ENCODE measurements at places on chromosomes 16 and 17.

DNA sequence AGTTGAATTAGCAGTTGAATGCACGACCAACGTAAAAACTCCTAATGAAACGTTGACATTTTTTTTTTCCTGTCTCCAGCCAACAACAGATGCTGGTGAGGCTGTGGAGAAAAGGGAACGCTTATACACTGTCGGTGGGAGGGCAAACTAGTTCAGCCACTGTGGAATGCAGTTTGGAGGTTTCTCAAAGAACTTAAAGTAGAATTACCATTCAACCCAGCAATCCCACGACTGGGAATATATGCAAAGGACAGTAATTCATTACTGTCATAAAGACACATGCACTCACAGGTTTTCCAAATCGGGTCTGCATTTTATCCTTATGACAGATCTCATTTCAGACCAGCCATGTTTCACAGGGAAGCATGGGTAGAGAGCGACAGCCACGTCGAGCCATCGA is 3.5 kb upstream of the WFDC1 start:
- DNase-seq = no peak

GRCh38 chr16:11673091-11674000 is 5.1 kb downstream of the SNN start:
- no peak for DNase-seq

DNA sequence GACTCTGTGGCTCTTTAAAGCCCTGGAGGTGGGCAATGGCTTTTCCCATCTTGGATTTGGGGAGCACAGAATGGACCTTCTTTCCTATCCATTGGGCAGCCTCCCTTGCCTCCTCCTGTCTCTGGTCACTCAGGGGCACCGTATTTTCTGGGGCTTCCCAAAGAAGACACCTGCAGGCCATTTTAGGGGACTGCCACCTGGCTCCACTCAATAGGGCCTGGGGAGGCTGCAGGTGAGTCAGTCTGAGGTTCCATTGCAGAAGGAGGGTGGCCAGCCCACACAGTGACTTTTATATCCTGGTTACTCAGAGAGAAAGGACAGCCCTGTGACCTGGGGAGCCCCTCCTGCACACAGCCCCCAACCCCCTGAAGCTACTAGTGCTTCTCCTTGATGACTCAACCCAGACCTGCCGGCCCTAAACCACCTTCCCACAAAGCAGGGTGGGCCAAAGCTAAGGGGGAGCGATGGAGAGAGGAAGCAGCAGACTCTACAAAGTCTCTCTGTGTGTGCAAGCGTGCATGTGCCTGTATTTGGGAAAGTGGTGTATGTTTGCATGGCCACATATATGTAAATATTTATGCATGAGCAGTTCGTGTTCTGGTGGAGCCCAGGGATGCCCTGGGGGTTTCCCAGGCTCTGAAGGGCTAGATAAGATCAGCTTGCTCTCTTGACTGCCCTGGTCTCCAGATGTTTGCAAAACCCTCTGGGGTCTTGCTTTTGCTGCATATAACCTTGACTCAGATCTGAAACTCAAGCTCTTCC is 5.0 kb downstream of the CX3CL1 start:
- DNase-seq = no peak

- no peak for DNase-seq
Observed at GRCh38 chr16:60686824-60687223, 1349.4 kb downstream of the CDH8 start.

DNA sequence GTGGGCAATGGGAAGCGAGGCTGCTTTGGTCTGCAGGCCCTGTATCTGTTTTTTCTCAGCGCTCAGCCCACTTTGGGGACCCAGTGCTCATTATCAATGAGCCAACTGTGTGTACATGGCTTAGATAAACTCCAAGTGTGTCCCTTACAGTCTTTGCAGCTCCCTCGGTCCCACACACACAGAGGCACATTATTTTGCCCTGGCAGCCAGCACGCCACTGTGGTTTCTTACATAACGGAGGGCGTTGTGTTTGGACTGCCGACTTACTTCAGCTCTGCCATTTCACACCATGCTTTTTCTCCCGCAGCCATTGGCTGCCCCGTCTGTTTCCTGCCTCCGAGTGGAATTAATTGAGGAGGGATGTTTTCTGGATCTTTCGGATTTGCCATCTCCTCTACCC is 56.5 kb upstream of the CLEC18A start:
- DNase-seq = no peak
